Activated naive CD4-positive, alpha-beta T cell treated with anti-CD3 and anti-CD28 coated beads, Interleukin-2, amount 50 U/mL, for 72 hours (primary cell): ENCODE measurements at places on chromosomes 3 and 15.
A peak's percentile ranks its signal among the peaks of the same experiment; 100 is the strongest.

DNA sequence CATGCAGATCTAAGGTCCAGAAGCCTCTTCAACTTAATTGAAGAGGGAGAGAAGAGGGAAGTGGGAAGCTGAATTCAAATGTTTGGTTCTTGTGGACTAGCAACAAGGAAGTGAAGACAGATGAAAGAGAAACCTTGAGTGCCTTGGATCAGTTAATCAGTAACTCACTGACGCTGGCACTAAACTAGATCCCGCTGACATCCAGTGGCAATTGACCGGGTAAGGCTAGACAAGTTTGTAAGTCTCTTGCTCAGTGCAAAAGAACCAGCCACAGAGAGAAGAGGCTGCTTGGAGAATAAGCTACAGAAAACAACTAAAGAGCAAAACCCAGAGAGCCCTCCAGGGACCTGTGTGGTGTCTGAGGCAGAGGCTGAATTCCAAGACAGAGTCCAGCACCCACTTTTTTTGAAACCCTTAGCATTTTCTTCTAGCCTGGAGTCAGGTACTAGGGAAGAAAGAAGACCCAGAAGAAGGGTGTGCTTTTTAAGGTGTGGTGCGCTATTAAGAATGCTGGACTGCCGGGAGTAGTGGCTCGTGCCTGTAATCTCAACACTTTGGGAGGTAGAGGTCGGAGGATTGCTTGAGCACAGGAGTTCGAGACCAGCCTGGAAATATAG is 6.9 kb downstream of the PLCH1 start:
- DNase-seq = no peak

DNA sequence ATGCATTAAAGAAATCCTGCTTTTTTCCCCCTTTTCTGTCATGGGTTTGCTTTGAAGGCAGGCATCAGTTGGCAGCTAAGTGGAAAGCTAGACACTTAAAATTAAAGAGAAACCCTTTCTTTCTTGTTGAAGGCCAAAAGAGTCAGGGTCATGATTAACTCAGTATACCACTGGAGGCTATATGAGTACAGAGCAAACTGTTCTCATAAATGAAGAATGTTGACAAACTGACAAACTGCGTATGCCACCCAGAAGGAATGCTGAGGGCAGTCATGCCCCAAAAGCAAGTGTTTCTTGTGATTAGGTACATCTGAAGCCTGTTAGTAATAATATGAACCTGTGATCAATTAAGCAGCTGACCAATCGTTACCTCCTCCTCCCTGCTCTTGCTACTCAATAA is 43.6 kb upstream of the COL6A6 start:
- no peak for DNase-seq

GRCh38 chr15:65824031-65824743 is 32.1 kb upstream of the DENND4A start:
- no peak for DNase-seq

GRCh38 chr15:82951472-82952157 is 905 bp downstream of the HOMER2 start:
- no peak for DNase-seq

DNA sequence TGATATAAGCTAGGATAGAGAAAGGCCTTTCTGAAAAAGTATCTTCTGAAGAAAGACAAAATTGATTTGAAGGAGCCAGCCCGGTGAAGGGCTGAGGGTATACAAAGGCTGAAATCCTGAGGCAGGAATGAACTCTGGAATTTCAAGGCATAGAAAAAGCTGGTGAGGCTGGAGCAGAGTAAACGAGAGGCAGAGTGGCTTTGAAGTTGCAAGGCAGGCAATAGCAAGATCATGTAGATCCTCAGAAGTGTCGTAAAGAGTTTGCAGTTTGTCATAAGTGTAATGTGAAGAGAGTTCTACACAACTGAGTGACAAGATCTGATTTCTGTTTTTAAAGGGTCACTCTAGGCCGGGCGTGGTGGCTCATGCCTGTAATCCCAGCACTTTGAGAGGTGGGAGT is 69.0 kb downstream of the HMG20A start:
- no peak for DNase-seq

- no peak for DNase-seq
These were observed 666.7 kb upstream of the NAALADL2 start for GRCh38 chr3:174192471-174192870.

DNA sequence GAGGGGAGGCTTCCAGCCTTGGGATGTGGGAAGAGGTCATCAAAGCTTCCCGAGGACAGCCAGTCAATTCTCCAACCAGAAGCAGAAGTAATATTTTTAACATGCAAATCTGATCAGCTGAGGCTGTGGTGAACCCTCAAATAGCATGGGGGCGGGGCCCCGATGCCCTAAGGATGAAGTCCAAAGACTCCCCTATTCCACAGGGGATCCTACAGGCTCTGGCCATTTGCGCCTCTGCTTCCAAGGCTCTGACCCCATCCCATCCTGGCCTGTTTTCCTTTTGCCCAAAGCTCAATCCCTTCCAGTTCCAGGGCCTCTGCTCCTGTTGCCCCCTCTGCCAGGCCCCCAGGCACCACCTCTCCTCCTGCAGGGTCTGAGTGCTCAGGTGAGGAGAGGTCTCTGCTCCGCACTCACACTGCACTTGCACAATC is 6.7 kb upstream of the CSK start:
- DNase-seq = no peak

DNA sequence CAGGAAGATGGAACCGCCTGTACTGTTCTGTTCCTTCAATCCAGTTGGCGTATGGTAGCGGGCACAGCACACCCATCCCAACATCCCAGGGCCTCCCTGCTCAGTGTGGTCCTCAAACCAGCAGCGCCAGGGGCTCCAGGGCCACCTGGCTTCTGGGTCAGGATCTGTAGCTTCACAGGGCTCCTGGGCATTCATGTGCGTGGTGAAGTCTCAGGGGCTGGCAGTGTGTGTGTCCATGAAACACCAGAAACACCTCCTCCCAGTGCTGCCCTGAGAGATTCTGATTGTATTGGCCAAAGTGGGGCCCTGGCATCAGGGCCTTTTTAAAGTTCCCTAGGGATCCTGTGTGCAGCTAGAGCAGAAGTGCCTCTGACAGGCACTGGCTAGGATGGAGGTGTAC is 42.1 kb downstream of the ABTB1 start:
- no peak for DNase-seq

- DNase-seq = no peak
These were observed 29.0 kb downstream of the PTPN23 start for GRCh38 chr3:47409688-47410416.

- DNase-seq = peak; percentile 78
These were observed at the start of gene SHF for GRCh38 chr15:45187894-45188830. TSS of gene SHF (minus strand) at chr15:45187966. CDS start at chr15:45187951, 15 bp downstream.
